HepG2 (cell line): ENCODE measurements at places on chromosomes 2 and 18. TPM values are rescaled to one million over a fixed set of nuclear protein-coding genes. Genes with fewer than 3 reads are reported as not detected.
A peak's percentile ranks its signal among the peaks of the same experiment; 100 is the strongest.

DNA sequence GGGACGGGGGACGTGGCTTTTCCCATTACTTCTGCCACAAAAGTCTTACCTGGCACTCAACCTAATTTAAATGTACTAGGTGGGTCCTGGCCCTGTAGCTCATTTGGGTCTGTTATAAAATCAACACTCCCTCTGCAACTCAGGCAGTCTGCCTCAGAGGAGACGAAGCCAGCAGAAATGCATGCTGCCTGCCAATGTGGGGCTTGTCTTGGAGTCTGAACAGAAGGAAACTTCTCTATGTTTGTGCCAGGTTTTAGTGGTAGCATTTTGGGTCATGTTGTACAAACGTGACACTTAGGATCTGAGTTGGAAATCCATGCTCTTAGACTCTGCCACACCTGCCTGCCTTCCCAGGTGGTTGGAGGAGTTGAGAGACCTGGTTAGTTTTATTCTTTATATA, 292.5 kb upstream of the FAM98A start:
- DNase-seq: no peak

- no peak for DNase-seq
Measured at GRCh38 chr2:221197225-221197856, 374.8 kb downstream of the EPHA4 start.

DNA sequence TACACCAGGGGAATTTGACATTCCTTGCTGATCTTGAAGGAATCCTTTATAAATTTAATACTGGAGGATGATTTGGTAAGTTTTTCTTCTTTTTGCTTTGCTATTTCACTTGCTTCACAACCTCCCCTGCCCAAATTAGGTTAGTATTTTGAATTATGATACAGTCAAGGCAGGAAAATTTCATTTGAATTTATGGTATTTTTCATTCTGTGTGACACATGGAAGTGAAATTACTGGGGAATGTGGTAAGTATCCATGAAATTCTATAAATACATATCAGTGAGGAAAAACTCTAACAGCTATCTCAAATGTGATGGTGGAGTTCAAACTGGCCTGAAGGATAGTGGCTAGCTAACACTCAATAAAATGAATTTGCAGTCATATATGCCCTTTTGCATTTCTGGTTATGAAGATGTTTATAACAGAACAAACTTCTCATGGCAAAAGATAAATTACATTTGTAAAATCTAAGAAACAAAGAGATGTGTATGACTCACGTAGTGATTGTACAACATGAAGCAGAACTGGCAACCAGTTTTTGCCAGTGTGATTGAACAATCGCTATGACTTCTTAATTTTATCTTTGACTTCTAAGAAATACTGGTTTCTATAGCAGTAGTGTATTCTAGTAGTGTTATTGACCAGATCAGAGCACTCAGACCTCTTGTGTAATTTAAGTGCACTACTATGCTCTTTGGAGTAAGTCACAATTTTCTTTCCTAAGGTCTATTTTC, 152.6 kb downstream of the IKZF2 start:
- no peak for DNase-seq

- no peak for DNase-seq
Measured at GRCh38 chr2:64019975-64020528, 824 bp upstream of the VPS54 start.

DNA sequence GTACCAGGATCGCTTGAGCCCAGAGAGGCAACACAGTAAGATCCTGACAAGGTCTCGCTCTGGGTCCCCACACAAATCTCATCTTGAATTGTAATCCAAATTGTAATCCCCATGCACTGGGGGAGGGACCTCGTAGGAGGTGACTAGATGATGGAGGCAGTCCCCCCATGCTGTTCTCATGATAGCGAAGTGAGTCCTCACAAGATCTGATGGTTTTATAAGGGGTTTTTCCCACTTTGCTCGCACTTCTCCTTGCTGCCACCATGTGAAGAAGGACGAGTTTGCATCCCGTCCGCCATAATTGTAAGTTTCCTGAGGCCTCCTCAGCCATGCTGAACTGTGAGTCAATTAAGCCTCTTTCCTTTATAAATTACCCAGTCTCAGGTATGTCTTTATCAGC, 46.0 kb upstream of the SERTAD2 start:
- no peak for DNase-seq

DNA sequence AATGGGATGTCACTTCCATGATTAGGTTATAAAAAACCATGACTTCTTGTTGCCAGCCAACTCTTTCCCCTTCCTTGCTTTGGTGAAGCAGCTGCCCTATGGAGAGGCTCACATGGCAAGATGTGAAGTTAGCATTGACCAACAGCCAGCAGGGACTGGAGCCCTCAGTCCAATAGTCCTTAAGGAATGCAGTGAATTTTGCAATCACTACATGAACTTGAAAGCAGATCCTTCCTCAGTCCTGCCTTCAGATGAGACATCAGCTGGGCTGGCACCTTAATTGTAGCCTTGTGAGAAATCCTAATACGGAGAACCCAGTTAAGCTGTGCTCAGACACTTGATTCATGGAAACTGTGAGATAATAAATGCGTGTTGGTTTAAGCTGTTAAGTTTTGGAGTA, 61.8 kb downstream of the ATP8B1 start:
- no peak for DNase-seq

DNA sequence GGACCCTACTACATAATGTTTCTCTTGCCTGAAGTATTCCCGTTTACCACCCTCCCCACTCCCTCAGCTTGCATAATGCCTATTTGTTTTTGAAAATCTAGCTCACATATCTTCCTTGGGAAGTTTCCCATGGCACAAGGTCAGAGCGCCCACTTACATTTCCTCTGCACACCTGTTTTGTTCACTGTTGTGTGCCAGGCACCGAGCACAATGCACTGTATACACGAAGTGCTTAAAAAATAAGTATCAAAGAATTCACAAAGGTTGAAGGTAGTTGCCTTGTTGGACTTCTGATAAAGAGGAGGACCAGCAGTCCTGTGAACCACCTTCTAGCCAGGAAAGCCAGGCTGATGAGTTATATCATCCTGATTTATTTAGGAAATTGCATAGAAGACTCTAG, 16.8 kb upstream of the RHOB start:
- DNase-seq: no peak

DNA sequence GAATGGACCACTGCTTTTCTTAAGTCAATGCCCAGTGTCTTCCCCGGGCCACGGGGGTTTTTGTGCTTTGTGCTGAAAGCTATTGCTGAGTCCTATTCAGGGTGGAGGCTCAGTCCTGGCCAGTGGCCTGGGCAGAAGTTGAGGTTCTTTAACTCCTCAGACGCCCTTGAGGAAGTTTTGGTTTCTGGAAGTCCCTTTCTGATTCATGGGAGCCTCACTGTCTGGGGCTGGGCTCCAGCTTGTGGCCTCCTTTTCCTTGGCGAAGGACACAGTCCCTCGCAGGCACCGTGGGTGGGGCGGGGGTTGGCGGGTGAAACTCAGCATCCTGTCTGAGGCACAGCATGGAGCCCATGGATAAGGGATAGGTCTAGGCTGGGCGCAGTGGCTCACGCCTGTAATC, 465.2 kb upstream of the HS6ST1 start:
- DNase-seq: no peak

DNA sequence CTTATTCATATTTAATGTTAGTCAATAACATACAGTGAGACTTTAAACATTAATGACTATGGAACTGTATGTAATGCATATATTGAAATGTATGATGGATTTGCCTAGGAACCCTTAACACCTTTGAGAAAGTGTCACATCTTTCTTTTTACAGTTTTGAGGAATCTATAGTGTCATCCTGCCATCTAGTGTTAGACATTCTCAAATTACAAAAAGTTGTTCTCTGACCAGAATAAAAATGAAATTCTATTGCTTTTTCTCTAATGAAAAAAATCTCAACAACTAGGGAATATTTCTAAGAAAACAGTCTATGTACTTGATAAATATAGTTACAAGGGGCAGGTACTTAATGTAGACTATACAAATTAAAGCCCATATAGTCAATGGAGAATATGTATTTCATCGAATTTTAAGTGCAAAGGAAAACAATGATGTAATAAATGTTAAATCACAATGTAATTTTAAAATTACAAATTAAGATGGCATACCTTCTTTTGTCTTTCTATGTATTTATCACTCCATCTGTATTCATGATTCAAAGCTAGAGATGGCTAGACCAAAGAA, 5.1 kb upstream of the CALCRL start:
- DNase-seq: no peak

DNA sequence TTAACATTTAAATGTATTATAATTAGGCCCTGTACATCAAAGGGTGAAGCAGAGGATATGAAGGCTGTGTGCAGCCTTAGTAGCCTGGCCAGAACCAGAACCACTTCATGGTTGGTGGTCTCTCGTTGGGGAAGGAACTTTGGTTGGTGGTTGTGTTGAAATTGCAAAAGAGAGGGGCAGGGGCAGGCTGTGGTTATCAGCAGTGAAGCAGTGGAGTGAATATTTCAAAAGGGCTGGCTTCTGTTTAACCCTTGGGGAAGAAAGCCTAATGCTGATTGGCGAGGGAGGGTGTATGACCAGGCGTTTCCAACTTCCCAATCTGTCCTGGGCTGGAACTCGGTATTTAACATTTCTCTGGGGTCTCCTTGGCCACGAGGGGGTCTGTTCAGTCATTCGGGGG, 51.2 kb upstream of the LYPD6B start:
- no peak for DNase-seq

DNA sequence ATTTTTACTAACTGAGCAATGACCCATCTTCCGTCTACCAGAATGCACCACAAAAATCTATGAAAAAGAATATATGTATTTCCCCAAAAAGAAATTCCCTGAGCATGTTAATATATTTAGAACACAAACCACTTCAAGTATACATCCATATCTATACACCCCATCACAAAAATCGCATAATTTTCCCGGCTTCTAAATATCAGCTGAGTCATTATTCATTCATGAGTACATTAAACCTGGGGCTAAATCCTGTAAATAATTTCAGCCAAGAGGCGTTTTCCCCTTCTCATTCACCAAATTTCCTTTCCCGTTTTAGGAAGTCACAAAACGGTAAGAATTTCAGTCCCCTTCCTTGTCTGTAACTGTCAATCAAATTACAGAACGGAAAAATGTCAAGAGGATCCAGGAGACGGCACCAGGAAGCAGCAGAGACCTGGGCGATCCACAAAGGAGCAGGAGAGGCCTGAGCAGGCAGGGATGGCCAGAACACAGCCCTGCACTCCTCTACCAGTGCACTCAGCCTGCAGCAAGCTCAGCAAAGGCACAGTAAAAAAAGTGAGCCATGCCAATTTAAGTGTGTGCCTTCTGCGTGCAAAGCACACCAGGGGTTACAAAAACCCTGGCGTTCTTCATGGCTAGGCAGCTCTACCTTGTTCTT, 300.7 kb downstream of the TCF4 start:
- DNase-seq: no peak

DNA sequence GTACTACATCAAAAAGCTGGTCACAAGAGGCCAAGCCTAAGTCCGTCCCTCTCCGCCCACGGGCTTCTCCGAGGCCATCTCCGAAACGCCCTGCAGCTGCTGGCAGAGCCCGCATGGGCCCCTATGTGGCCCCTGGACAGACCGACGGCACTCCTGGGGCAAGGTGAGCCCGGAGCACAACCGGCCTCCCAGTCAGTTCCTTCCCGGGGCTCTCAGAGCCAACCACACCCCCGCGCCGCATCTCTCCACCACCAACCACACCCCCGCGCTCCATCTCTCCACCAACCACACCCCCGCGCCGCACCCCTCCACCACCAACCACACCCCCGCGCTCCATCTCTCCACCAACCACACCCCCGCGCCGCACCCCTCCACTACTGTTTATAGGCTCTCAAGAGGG, 93.5 kb downstream of the ZNF516 start:
- no peak for DNase-seq

DNA sequence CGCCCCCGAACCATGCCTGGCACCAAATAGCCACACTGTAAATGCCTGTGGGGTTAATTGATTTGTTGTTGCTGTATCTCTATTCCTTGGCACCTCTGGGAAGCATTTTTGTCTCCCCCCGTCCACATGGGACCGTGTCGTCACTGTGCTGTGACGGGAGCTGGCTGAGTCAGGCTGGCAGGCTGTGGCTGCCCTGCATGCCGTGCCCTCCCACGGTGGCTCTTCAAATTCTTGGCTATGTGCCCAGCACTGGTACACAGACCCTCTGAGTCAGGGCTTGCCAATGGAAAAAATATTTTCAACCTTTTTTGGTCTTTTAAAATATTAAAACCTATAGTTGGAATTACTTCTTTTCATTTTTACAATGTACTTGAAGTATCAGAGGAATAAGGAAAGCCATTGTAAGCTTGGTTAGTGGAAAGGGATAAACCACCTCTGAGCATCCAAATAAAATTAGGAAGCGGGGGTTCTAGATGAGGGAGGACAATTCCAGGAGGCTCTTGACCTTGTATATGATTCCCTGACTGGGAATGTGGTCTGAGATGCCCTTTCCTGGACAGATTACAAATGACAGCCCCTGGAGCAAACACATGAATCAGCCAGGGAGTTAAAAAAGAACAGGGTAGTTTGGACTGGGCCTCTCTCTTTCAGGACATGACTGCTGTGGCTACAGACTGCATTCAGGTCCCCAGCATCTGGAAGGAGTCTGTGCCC, 59.4 kb downstream of the DGKD start:
- DNase-seq: peak; percentile 29

- peak; percentile 1 for DNase-seq
Measured at GRCh38 chr18:73340135-73340977, 472.6 kb upstream of the NETO1 start.

DNA sequence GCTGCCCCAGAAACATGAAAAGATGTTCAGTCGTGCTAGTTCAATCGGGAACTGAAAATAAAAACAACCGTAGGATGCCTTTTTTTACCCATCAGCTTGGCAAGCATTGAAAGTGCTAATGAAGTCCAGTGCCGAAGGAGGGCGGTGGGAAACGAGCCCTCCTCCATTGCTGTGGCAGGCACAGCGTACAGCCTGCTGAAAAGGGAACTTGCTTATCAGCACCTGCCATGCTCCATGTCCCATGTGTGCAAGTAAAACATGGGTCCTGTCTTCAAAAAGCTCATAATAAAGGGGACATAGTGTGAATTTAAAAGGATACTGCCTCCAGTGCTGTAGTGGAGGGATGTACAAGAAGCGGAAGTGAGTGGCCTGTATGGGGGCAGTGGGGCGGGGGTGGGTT, 82.4 kb downstream of the ARMC9 start:
- DNase-seq: no peak

GRCh38 chr2:9390151-9390850, 33.0 kb downstream of the ITGB1BP1 start:
- no peak for DNase-seq

GRCh38 chr2:164972216-164972615, 16.9 kb upstream of the SLC38A11 start:
- DNase-seq: no peak

- no peak for DNase-seq
Measured at GRCh38 chr2:174740721-174741120, 23.6 kb downstream of the CHRNA1 start.

GRCh38 chr18:52333860-52334259, 6.1 kb upstream of the DCC start:
- no peak for DNase-seq

RELCH gene
- total RNA-seq: 31.7 and 37.7 TPM in 2 replicates

ADAM23 gene
- total RNA-seq: 0.04 TPM in 1 of 2 replicates, not detected in the other

SIX2 gene
- not detected in 2 replicates for total RNA-seq

XRCC5 gene
- 454 and 733 TPM in 2 replicates for total RNA-seq

C2orf66 gene
- total RNA-seq: not detected in 2 replicates

KCNG2 gene
- total RNA-seq: not detected in 2 replicates

STPG4 gene
- total RNA-seq: 0.15 TPM in 2 replicates

RNU2-63P gene
- 6.8 TPM in 1 of 2 replicates, not detected in the other for total RNA-seq

DPYSL5 gene
- total RNA-seq: not detected in 2 replicates

SOWAHC gene
- total RNA-seq: 22.5 and 24.7 TPM in 2 replicates

CYP1B1 gene
- not detected in 2 replicates for total RNA-seq
